ENCODE measurements at places on chromosomes 12 and 14.

DNA sequence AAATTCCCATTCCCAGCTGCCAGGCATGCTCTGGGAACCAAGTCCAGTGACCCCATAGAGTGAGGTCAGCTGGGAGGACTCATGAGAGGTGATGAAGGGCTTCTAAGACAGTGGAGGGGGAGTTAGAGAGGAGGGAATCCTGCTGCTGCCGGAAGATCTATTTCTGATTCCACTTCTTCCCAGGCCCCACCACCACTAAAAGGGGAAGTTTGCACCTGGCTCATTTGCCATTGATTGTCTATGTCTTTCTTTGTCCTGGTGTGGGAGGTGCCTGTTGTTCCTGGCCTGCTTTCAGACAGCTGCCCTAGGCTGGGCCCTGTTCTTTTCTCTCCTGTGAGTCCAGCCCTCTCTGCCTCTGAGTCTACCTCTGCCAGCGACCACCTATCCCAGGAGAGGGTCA, 3.0 kb upstream of the KRT6A start:
- no peak for DNase-seq

DNA sequence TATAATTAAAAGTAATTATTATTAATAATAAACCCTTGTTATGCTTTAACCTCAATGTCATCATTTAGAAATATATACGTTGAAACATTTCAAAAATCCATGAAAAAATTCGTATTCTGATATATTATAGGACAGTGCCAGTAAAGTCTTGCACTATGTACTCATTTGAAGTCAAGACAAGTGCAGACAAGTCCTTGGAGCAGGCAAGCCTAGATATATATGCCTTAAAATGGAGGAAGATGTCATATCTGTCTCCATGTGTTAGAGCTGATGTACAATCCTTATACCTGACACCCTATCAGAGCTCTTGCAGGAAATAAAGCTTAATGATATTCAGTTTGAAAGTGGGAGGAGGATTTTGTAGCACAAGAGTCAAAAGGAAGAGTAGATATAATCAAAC, 310.4 kb downstream of the KCNH5 start:
- DNase-seq, result no peak

- no peak for DNase-seq
Measured at GRCh38 chr12:95003921-95004272, 400 bp upstream of the NDUFA12 start.

- no peak for DNase-seq
Measured at GRCh38 chr12:15684896-15685658, 104.1 kb downstream of the EPS8 start.

DNA sequence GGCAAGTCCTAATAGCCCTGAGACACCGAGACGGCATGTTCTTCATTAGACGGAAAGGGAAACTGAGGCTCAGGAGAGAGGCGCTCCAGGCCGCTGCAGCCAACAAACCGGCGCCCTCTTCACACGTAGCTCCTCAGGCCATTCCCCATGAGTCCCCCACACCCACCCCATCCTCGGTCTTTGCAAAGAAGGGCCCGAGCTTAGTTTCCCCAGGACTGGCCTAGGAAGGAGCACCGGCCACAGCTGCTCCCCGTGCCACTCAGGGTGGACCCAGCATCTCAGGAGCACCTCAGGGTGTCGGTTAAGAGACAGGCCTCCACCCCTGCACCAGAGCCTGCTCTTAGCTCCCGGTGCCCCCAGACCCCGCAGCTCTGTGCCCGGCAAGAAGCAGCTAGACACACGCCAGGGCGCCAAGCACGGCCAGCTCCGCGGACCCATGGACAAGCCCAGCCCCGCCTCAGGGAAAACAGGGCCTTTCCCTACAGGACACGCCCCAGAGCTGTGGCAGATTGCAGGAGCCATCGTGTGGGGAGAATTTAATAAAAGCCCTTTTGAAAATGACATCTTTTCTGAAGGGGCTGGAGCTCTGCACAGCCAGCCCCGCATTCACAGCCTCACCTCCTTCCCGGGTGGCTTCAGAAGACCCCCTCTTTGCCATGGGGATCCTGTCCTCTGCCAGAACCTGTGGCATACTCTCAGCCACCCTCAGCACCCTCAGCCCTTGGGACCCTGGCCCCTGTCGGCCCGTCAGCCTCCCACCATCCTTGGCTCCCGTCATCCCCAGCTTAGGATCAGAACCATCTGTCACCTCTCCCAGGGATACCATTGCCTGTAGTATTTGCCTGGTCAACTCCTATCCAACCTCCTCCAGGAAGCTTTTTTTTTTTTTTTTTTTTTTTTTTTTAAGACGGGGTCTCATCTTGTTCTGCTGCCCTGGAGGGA, 59.7 kb downstream of the LGMN start:
- DNase-seq, result no peak

DNA sequence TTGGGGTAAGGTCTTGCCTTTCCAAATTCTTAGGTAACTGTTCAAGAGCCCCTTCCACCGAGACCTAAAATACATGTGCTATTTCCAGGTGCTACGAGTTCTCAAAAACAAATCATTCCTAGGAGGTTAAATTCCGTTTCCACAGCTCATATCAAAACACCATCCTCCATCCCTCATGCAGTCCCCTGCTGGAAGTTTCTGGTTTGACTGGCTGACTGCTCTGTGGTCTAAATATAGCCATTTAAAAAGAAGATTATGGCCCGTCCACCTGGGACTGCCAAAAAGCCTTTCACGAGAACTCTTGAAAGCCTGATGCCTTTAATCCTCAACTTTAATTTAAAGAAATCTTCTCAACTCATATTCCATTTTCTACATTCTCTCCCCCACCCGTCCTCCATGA, 201.5 kb upstream of the MYL2 start:
- no peak for DNase-seq

DNA sequence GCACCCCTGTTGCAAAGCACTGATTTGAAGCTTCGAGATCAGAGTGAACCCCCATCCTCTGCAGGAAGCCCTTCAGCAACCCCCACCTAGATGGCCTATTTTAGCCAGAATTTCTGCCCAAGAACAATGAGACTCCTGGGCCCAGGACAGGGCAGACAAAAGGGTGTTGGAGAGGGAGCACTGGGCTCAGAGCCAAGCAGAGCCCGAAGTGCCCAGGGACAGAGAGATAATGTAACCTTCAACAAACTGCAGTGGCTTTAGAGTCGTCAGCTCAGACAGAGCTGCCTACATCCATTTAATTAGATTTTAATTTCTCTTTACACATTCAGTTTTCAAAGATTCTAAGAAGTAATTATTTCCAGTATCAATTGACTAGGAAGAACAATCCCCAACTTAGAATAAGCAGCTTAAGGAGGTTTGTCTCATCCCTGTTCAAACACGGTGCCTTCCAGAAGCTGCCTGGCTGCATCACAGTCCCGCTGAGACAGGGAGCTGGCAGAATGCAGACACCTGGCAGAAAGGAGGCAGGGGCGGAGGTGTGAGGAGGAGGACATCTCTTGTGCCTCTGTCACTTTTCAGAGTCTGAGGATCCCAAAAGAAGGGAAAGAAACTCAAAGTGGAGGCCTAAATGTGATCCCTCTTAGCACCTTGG, 504.9 kb upstream of the CCDC196 start:
- no peak for DNase-seq

DNA sequence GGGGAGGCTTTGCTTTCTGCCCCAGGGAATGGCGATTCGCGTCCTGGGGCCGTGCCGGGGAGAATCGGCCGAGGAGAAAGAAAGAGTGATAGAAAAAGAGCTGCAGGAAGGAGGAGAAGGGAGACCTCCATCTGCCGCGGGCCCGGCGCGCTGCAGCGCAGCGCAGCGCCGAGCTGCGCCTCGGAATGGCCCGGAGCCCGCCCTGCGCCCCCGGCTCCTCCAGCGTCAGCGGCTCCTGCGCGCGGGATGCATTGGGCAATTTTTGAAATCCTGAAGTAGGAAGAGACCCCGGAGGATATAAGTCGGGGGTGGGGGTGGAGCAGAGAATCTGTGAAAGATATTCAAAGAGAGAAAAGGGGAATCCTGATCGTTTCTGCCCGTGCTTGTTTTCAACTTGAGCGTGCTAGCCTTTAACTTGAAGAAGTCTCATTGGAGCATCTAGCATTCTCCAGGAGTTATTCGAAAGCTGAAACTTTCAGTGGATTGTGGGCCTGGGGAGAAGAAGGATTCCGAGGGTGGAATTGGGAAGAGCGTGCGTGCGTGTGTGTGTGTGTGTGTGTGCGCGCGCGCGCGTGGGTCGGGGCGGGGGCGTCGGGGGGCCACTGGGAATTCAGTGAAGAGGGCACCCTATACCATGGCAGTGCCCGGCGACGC, 441 bp downstream of the PDE3A start:
- DNase-seq, result no peak

GRCh38 chr14:76975051-76975450, 53.5 kb downstream of the IRF2BPL start:
- DNase-seq, result no peak

- no peak for DNase-seq
Measured at GRCh38 chr12:93153321-93153720, 224.2 kb upstream of the EEA1 start.

- peak; percentile 10 for DNase-seq
Measured at GRCh38 chr12:22670762-22671161, 45.8 kb downstream of the ETNK1 start.

Measured in CD4-positive, alpha-beta T cell treated with Interleukin-21 for 1 hour (primary cell).